Skin of body (tissue), 3 donors: ENCODE measurements at places on chromosomes 16 and 17.

DNA sequence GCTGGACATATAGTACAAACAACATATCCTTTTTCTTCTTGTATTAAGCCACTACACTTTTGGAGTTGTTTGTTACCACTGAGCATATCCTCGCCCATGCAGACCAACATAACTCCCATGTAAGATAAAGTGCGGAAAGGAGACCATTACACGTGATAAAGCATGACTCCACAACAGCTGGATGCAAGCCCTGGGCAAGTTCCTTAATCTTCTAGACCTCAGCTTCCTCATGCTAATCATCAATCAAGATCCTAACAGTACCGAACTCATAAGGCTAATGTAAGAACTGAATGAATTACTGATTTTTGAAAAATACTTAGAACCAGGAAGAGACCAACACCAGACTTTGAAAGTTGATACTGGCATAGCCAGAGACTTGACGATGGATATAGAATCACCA lies 47.0 kb upstream of the GSG1L start:
- no peak for DNase-seq

GRCh38 chr16:3728424-3729160 lies 11.3 kb upstream of the TRAP1 start:
- no peak for DNase-seq

- no peak for DNase-seq
These were observed 825 bp downstream of the HASPIN start for GRCh38 chr17:3724378-3725077.

DNA sequence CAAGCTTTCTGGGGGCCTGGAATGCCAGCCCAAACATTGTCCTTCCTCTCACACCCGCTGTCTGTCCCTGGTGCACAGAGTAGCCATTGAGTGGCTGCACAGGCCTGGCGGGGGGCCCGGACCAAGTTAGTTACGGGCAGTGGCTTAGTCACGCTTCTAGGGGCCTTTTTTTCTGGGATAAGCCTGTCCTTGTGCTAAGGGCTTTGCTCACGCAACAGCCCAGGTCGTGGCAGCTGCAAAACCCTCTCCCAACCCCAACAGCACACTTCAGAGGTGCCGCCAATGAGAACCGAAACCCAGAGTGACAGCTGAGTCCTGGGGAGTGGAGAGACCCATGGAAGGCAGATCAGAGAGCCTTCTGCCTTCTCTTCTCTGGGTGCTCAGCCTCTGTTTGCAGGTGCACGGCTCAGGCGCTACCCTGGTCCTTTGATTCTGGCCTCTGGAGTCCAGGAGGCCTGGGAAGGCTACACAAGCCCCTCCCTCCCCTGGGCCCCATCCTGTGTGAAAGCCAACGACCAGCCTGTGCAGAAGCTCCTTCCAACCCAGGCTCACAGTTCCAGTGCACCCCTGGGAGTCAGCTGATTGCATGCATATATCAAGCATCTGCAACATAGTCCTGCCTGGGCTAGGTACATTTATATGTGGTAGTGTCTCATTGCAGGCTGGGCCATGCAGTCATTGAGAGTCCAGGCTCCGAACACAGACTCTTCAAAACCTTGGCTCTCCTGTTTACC lies 9.1 kb downstream of the WSCD1 start:
- DNase-seq = peak; percentile 35
